Right atrium auricular region (tissue), 2 donors: ENCODE measurements at places on chromosomes 12 and 14.

DNA sequence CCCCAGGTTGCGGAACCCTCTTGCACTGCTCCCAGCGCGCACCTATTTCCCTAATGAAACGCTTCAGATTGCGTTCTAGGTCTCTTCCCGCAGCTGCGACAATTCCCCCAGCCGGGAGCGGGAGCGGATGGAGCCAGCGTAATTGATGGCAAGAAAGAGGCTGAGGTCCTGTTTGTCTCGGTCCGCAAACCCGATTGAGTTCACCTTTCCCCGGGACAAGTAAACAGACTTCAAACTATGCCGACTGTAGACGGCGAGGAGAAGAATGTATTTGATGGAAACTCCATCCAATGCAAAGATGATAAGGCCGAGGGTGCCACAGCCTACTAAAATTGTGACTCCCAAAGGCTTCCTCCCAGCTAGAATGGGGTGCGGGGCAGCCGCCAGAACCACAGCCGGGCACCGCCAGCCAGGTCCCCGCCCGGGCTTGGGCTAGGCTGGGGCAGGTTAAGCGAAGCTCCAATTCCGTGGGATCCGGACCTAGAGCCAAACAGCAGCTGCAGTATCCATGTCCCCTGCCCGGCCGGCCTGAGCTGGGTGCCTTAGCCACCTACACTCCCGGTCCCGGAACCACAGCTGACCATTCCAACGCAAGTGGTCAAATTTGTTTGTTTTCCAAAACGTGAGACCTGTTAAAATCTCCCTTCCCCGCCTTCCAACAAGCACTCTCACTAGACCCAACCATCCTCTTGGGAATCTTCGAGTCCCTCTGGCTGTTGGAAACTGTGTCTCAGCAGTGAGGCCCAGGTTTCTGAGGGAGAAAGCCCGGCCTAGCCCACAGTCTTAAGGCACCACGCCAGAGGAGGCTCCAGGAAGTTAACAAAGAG is 5.5 kb downstream of the NKX2-1 start:
- DNase-seq = no peak

GRCh38 chr14:24483604-24484252 is 24.3 kb downstream of the CMA1 start:
- no peak for DNase-seq

- DNase-seq = no peak
These were observed 99.9 kb downstream of the SYT1 start for GRCh38 chr12:78964521-78964920.

DNA sequence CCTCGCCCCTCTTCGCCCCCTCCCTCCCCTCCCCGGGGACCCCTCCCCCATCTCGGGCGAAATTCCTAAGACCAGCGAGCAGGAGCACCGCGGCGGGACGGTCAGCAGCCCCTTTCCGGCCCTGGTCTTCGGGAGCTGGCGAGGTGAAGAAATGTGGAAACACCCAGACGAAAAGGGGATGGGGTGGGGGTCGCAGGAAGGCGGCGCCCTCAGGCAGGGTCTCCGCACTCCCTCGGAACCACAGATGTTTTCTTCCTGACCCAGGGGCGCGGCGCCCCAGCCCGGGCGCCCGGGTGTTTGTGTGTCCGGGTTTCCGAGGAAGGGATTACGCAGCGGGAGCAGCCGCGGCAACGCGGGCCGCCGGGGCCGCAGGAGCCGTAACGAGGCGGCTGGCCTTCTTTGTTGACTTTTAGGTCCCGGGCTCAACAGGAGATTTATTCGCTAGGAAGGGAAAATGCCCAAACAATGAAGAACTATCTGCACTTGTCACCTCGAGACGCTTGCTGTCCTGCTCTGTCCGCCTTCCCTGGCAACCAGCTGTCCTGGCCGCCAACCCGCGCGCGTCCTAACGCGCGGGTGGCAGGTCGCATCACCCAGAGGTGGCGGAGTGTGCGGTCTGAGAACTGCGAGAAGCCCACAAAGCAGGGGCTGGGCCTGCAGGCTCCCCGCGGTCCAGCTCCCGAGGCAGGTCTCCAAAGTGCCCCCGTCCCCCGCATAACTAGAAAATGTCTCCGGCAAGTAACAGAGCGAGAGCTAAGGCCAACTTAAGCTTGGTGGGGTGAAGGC is 7.0 kb downstream of the FOXA1 start:
- no peak for DNase-seq

DNA sequence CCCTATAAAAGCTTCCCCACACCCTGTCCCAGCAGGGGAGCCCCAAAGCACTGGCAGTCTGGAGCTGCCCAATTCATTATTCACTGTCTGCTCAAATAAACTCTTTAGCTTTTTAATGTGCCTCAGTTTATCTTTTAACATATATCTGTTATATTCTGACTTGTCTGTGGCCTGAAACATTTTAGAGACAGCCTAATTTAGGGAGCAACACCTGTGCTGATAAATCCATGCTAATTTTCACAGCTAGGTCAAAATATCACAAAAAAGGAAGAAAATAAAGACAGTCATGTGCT is 32.9 kb downstream of the TMTC1 start:
- no peak for DNase-seq

DNA sequence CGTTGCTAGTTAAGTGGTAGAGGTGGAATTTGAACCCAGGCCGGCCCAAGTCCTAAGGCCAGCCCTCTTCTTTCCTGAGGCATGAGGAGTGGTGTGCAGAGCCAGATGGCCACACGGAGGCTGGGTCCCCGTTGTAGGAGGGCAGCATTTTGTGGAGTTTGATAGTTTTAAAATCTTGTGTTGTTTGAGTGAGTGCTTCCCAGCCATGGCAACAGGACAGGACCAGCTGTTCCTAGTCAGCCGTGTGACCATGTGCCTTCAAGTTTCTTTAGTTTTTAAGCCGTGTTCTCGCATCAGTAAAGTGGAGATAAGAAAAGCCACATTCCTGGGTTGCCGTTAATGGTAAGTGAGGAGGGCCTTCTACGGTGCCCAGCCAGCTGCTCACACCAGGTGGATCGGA is 44.4 kb downstream of the UBE3B start:
- DNase-seq = no peak

DNA sequence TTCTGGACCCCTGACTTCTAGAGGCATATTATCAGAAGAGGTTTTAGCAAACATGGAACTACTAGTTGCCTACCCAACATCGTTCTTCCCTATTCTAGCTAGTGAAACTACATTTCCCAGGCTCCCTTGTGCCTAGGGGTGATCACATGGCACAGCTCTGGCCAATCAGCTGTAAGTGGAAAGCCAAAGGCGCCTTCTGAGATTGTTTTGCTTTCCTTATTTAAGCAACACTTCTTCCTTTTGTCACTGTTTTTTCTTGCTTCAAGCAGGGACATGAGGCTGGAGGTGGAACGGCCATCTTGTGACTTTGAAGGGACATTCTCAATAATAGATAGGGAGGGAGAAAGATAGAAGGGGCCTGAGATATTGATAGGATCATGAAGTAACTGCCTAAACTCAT is 136.7 kb downstream of the ZNF664 start:
- DNase-seq = no peak

DNA sequence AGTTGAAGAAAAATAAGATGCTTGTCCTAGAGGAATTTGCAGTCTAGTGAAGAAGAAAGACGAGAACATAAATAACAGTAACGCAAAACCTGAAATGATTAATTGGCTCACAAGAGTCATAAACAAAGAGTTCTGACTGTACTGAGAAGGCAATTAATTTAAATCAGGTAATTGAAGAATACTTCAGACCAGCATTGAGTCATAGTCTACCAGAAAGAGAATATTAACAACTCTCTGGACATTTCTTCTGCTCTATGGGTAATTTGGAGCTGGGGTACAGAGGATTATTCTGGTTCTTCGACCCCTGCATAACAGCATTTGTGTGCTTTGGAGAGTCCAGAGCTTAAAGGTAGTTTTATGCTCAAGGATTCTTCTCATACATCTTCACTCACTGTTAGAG is 390.3 kb upstream of the DCN start:
- DNase-seq = no peak

DNA sequence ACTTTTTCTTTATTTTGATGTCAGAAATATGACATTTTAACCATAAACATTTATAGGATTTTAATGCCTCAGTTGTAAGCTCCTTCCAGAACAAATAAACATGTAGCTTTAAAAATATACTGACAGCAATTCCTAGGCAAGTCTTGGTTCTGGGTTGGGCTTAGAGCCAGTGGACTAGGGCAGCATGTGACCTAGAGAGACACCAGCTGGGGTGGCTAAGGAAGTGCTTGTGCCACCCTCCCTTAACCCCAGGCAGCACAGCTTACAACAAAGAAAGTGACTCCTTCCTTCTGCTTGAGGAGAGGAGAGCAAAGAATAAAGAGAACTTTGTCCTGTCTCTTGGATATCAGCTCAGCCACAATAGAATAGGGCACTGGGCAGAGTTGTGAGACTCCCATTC is 61.6 kb upstream of the KTN1 start:
- no peak for DNase-seq

DNA sequence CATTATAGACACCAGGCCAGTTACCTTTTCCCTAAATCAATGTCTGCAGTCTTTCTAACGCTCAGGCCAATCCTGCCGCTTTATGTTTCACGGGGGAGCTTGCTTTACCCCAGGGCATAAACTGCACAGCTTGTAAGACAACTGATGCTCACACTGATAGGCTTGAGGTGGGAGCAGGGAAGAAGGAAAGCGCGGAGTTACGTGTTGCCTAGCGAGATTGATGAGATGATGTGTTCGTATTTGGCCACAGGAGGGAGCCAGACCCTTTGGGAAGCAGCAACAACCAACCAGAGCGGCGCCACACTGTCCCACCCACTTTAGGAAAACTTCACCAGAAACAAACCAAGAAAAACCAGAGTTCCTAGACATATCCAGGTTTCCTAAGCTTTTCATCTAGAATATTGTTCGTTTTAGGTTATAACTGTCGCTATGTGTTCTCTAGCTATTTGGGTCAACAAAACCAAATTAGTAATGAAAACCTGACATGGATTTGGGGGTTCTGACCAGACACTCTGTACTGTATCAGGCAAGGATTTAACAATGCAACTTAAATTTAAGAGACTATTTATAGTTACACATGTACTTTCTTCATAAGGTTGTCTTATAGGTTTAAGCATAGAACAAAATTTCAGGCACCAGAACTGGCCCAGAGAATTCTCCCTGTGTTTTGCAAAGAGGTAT is 2.4 kb downstream of the IL26 start:
- DNase-seq = peak; percentile 85

- DNase-seq = no peak
These were observed 1.7 kb upstream of the PAPLN start for GRCh38 chr14:73235531-73236155.

GRCh38 chr12:29278673-29279420 is 102.1 kb downstream of the ERGIC2 start:
- no peak for DNase-seq

- DNase-seq = peak; percentile 84
These were observed 863 bp downstream of the DENND5B start for GRCh38 chr12:31589904-31590641.

- DNase-seq = no peak
These were observed 137.9 kb downstream of the AEBP2 start for GRCh38 chr12:19577281-19577530.

DNA sequence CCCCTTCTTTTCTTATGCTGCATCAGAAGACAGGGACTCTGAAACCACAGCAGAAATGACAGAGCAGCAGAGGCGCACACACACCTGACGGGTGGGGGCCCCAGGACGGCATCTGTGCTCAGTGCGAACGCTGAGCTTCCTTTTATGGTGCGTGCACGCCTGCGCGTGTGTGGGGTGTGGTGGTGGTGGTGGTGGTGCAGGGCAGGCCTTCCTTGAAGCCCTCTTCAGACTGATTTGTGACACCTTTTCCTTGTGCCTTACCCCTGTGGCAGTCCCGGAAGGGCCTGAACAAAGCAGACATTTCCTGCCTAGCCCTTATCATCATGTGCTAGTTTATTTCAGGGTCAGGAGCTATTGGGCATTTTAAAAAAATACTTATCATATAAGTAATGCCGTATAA is 75.7 kb downstream of the TSPAN9 start:
- no peak for DNase-seq

GRCh38 chr14:59997449-59997848 is 77.5 kb downstream of the LRRC9 start:
- no peak for DNase-seq

DNA sequence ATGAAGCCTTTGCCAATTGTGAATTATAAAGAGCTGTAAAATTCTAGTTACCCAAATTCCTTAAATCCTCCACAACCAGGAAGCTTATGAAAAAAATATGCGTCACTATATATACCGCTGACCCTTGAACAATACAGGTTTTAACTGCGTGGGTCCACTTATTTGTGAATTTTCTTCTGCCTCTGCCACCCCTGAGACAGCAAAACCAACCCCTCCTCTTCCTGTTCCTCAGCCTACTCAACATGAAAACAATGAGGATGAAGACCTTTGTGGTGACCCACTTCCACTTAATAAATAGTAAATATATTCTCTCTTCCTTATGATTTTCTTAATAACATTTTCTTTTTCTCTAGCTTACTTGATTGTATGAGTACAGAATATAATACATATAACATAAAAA is 42.2 kb downstream of the CMKLR1 start:
- DNase-seq = no peak

- DNase-seq = peak; percentile 50
These were observed 5.5 kb downstream of the PABPN1 start for GRCh38 chr14:23326491-23327332.

DNA sequence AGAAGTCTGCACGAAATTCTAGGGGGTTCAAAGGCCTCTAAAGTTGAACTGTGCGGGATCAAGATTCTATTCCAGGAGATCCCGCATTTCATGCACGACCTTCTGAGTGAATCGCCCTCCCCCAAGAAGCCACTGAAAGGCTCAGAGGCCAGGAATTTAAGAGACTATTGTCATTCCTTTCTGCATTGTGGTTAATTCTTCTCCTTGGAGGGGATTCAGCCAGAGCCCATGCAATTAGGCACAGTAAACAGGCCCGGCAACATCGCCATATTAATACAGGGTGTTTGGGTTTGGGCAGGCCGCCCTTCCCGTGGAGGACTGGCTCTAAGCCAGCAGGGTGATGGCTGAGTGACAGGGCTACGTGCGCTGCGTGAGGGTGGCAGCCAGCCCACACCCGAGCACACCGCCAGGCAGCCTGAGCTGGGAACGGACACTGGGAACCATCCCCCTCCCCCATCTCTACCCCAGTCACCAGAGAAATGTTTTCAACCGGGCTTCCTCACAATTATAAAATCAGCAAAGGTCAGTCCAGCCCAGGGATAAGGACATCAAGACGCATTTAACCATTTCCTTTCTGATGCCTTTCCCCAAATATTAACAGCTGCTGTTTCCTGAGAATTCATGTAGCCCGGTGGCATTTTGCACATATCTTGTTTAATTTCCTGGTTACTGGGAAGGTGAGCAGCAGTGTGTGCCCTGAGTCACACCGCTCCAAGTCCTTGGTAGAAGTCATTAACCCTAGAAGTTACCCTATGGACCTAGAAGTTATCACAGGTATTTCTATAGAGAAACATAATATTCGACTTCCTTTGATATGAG is 12.5 kb downstream of the EGLN3 start:
- DNase-seq = peak; percentile 79

DNA sequence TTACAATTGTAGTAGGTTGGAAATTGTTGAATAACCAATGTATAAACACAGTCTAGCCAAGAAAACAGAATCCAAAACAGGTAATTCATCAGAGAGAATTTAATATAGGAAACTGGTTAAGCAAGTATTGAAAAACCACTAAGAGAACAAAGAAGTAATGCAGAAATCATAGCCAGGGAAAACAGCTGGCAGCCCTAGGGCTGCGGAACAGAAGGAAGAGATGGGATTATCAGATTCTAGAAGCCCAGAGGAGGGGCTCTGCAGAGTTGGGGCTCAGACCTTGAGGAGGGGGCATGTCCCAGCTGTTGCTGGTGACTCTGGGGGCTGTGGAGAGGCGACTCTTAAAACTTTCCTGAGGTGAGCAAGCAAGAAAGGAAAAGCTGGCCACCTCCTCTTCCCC is 49.4 kb downstream of the CD9 start:
- no peak for DNase-seq

GRCh38 chr14:95185033-95185766 is 27.9 kb upstream of the DICER1 start:
- DNase-seq = peak; percentile 81
